ENCODE measurements at places on chromosomes 4 and X.

- no peak for DNase-seq
Observed at GRCh38 chr4:173248690-173249089, 80.1 kb downstream of the GALNT7 start.

DNA sequence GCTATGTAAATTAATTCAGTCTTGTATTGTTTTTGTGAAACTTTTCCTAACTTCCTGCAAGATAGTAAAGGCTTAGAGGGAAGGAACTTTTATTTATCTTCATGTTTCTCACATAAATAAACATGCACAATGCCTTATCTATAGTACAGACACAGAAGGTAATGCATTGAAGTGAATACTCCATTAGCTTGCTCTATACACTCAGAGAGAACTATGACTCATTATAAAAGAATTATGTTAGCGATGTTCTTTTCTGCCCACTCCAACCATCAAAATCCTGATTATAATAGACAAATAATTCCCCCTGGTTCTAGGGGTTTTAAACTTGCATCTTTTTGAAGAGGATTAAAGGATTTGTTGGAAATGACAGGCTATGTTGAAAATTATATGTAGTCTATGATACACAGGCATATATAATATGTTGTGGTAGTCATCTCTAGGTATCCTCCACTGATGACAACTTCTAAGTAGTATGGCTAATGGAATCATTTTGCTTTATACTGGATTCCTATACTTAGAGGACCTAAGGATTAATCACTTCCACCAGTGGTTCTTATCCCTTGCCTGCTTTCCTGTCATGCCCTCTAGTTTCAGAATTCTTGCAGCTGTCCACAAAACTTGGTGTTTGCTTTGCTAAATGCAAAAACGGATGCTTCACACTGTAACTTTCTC lies 115.7 kb downstream of the NDST4 start:
- DNase-seq, result no peak

GRCh38 chrX:129000018-129000417 lies 523.3 kb downstream of the SMARCA1 start:
- DNase-seq, result no peak

DNA sequence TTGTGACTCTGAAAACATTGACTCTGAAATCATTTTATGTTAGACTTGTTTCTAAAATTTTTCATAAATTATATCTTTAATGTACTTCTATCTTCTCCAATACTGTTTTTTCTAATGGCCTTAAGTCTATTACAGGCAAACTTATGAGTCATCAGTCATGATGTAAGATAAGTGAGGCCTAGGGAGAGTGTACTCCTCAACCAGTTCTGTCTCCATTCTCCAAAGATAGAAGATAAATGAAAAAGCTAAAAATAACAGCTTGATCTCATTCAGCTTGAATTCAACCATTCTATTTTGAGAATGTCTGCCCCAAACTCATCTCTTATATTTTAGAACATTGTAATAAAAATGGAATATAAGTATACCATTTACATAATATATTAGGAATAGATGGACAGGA lies 34.5 kb downstream of the STBD1 start:
- DNase-seq, result no peak

DNA sequence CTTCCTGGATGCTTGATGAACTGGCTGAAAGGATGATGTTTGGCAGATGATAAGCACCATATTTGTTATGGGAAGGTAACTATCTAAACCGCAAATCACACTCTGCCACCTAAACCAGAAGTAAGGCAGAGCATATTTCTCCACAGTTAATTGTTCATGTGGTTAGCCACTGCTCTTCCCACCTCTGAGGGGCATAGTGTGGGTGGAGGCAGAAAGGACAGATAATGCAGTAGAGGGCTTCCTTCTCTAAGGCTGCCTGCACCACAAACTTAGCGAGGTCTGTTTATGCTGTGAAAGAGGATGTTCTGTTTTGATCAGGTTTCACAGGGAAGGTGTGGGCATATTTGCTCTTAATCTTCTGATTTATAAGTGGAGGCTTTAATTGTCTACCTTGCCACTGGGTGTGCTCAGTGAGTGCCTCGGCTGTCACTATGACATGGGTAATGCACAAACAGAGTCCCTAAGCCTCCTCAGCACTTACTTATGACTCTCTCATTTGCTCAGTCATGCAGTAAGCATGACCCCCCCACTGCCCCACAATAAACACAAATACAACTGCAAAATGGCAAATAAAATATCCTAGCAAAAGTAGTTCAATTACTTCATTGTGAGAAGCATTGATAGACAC lies 401.0 kb downstream of the TMA16 start:
- no peak for DNase-seq

DNA sequence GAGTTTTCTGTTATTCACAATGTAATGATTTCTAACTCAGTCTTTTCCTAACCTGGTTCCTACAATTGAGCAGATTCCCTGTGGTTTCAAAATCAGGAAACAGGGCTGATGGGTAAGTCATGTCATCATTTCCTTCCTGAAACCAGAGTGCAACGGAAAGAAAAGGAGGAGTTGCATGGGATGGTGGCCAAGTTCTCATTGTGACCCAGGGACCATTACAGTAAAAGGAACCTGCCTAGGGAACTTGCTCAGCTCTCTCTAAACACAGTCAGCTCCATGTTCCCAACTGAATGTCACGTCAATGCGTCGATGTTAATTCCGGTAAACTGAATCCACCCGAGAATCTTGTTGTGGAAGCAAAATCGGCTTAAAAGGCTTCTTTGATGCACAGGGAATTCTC lies 51.2 kb downstream of the LGI2 start:
- no peak for DNase-seq

GRCh38 chr4:147034372-147034771 lies 88.7 kb upstream of the TTC29 start:
- DNase-seq, result no peak

DNA sequence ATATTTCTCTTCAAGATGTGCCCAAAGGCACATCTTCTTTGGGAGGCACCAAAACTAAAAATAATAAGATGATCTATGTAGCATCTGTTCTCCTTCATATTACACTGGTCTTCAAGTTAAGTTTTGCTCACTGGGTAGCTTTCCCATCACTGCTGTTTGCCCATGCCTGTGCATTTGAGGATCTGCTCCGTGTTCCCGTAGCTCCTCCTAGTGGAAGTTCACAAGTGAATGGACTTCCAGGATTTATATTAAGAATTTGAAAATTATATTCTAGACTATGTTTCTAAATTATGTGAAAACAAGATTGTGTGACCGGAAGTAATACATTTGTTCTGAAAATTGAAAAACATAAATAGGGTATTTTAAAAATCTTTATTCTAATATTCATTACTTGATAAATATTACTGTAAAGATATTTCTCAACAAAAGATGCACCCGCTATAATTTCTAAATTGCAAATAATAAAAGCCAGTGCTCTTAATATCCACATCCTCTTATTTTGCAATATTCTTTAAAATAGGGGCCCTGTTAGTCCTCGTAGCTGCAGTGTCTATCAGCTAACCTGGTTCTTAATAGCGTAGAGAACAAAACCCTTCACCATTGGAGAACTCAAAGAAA lies 147.7 kb downstream of the RBM46 start:
- no peak for DNase-seq

- no peak for DNase-seq
Observed at GRCh38 chr4:87321888-87322287, 794 bp downstream of the HSD17B13 start.

GRCh38 chr4:34362654-34363053 lies 1881.7 kb downstream of the ARAP2 start:
- no peak for DNase-seq

DNA sequence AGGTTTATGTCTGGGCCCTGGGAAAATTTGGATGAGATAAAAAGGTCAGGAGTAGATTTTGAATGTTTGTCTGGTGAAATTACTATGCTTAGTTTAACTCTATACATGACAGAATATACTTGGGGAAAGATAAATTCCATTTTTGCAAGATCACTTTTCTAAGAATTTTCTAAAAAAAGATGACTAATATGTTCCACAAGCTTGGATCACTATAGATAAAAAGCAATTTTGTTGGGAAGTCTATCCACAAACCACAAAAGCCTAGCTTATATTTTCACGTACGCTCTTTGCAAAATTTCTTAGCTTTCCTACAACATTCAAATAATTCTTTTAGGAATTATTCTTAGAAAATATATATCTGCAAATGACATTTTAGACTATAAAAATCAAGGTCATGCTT lies 20.6 kb upstream of the COQ2 start:
- no peak for DNase-seq

GRCh38 chrX:18461431-18461830 lies 36.0 kb downstream of the CDKL5 start:
- DNase-seq, result no peak

DNA sequence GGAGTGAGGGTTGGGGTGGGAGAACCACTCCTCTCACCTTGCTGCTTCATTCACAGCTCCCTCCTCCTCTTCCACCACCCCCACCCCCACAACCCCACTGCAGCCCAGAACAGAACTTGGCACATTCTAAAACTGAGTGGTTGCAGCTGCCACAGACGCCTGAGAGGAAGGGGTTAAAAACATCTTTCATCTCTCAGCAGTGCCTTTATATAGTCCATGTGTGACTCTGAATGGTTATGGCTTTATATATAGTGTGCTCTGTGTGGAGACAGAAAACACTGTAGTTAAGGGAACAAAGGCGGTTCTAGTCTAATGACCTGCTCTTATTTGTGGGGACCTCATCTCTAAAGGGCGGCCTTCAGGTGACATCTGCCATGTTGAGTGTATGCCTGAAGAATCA lies 144.8 kb downstream of the BCOR start:
- no peak for DNase-seq

DNA sequence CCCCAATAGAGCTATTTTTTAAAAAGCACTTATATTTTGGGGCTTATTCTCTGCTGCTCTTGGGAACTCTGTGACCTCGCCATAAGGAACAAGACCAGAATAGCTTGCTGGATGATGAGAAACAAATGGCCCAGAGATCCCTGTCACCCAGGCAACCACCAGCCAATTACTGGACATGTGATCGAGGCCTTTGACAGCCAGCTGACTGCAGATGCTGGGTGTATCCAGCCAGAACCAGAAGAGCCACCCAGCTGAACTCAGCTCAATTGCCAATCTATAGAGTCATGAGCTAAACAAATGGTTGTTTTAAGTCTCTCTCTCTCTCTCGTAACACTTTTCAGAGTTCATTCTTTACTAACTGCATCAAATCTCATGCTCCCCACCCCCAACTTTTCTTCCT lies 24.4 kb upstream of the CITED1 start:
- DNase-seq, result no peak

DNA sequence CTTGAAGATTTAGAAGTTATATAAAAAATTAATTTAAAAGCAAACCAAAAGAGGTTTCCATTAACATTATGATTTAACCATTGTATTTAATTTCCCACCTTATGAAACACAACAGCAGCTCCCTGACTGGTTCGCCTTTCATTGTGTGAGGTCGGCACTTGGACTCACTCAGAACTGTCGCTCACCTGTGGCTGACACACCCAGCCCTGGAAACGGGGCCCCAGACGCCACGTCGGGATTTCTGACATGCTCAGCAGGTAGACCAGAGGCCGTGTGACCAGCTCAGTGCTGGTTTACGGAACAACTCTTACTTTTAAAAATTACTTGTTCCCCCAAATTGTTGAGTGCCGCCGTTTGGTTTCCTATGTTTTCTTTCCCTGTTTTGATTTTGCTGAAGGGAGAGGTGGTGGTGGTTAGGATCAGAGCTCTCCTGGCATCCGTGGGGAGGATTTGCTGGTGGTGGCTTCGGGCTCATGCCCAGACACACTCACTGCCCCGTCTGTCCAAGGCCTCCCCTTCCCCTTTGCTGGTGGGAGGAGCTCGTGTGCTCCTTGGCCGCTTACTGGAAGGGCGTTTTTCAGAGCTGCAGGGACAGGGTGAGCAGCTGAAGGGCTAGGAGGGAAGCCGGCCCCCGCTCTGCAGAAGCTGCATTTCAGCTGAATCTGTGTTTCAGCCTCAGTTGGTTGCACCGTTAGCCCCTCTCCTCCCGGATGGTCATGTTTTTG lies 59.2 kb downstream of the CPLX1 start:
- no peak for DNase-seq

- no peak for DNase-seq
Observed at GRCh38 chrX:124274438-124275181, 57.9 kb upstream of the TEX13D start.

DNA sequence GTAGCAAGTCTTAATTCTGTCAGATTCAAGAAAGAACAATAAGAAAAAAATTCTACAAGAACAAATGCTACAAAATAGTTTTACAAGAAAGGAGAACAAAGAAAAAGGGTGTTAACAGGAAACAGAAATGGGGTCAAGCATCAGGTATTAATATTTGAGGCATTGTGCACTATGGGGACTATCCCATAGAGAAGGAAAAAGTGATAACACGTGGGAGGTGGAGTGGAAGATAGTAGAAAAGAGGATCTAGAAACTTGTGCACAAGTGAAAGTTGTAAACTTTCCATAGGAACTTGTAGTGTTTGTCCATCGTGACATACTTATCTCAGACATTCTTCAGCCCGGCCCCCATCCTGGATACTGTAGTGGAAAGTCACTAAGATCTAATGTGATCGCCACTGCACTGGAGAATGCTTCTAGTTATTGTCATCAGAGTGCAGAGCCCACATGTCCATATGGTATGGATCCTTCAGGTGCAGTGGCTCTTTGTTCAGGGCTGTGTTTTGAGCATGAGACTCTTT lies 15.4 kb upstream of the NFXL1 start:
- DNase-seq, result no peak

DNA sequence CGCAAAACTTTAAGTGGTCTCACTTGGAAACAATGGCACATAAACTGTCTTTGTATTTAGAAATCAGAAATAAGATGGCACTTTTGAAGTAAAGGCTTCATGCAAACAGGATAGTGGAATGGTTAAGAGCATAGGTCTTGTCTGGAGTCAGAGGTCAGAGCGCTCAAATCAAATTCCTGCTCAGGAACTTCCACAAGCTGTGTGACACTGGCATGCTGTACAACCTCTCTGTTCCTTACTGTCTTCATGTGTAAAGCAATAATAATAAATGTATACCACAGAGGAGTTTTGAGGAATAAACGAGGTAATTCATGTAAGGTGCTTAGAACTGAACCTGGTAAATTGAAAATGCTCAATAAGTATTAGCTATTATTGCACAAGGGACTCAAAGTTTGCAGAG lies 43.4 kb upstream of the ACSL4 start:
- no peak for DNase-seq

DNA sequence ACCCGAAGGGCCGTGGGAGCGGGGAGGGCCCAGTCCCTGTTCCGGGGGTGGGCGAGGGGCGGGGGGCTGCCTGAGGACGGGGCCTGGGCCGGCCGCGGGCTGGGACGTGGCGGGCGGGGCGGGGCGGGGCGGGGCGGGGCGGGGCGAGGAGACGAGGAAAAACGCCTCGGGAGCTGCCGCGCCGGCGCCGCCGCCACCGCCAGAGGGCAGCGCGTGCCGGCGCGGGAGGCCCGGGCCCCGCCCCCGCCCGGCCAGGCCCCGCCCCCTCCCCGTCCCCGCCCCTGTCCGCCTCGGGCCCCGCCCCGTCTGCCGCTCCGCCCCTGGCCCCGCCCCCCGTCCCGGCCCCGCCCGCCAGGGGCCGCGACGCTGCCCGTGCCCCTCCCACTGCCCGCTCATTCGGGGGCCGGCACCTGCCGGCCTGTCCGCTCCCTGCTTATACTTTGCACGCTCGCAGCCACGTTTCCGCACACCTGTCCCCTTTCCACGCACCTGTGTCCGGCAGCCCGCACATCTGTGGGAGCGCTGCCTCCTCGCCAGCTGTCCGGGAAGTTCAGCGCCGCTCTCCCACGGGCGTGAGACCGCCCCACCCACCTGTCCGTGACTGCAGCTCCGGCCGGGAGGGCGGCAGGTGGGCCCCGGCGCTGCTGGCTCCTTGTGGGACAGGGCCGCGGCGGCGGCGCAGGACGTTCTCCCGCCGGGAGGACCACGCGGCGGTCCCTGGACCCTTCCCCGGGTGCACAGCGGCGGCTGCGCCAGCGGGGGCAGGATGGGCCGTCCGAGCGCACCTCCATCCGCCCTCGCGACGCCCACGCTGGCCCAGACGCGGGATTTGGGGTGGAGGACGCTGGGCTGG lies 1.7 kb upstream of the FGFRL1 start:
- peak; percentile 71 for DNase-seq

Measured in activated T-cell treated with anti-CD3 and anti-CD28 coated beads for 4 hours (primary cell).